Nasal cavity respiratory epithelium epithelial cell of viscerocranial mucosa (primary cell): ENCODE measurements at places on chromosomes 16 and 17. TPM values are rescaled to one million over a fixed set of nuclear protein-coding genes. Genes with fewer than 3 reads are reported as not detected.

Gene FNDC8
- total RNA-seq: not detected in 2 replicates

Gene MYBBP1A
- total RNA-seq: 90.2 and 103 TPM in 2 replicates

Gene APOH
- not detected in 2 replicates for total RNA-seq

Gene CCL5
- 0.07 and 0.34 TPM in 2 replicates for total RNA-seq

Gene UTS2R
- total RNA-seq: not detected in 2 replicates
